GM23248 (cell line): ENCODE measurements at places on chromosomes 1 and 21.

DNA sequence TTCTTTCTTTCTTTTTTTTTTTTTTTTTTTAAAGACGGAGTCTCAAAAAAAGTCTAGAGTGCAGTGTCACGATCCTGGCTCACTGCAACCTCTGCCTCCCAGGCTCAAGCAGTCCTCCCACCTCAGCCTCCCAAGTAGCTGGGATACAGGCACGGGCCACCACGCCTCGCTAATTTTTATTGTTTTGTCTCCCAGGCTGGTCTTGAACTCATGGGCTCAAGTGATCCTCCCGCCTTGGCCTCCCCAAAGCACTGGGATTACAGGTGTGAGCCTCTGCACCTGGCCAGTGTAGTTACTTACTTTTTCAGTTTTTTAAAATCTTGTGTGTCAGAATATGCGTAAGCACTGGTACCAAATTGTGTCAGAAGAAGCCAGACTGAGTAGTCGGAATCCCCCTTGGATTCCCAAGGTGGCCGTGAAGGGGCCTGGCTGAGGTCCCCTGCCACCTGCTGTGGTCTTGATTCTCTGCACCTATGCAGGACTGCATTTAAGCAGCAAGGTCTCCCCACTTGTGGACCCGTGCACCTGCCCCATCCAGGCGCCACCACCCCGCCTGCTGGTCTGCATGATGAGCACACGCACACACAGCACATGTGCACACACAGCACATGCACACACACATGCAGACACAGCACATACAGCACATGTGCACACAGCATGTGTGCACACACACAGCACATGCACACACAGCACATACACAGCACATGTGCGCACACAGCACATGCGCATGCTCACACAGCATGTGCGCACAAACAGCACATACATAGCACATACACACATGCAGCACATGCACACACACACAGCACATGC, 47.5 kb downstream of the PCNT start:
- H3K36me3 ChIP-seq: peaks cover 7% of the 10 kb centered on the region; the same call in 1 of the 2 replicates
- no peak overlapping the region for H3K27ac ChIP-seq
- H3K4me3 ChIP-seq: no peak overlapping the region
- no peak for DNase-seq
- H3K4me1 ChIP-seq: no peaks in the 10 kb centered on the region

- H3K27me3 ChIP-seq: no peaks in the 10 kb centered on the region; the same call in 1 of the 2 replicates
- no peak for DNase-seq
- no peaks in the 10 kb centered on the region for H3K4me1 ChIP-seq
- H3K27ac ChIP-seq: no peak overlapping the region
Measured at GRCh38 chr1:208644401-208645160, 400.4 kb upstream of the PLXNA2 start.

DNA sequence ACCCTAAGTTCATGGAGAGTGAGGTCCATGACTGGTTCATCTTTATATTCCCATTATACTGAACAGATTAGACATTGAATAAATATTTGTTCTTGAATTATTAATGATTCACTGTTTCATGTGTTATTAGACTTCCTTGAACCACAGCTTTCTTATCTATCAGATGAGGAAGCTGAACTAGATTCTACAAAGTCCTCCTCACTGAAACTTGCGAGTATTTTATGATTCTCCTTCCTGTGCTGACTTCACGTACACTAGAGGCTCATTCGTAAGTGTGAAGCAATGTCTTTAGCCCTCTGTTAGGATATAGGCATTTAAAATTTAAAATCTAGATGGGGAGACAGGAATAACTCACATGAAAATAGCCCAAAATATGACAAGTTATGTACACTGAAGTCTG, 95.6 kb upstream of the IRF2BP2 start:
- peaks cover 13% of the 10 kb centered on the region for H3K4me1 ChIP-seq
- no peaks in the 10 kb centered on the region for H3K27me3 ChIP-seq
- DNase-seq: no peak
- no peaks in the 10 kb centered on the region for H3K36me3 ChIP-seq
- no peak overlapping the region for H3K4me3 ChIP-seq
- no peak overlapping the region for H3K27ac ChIP-seq

DNA sequence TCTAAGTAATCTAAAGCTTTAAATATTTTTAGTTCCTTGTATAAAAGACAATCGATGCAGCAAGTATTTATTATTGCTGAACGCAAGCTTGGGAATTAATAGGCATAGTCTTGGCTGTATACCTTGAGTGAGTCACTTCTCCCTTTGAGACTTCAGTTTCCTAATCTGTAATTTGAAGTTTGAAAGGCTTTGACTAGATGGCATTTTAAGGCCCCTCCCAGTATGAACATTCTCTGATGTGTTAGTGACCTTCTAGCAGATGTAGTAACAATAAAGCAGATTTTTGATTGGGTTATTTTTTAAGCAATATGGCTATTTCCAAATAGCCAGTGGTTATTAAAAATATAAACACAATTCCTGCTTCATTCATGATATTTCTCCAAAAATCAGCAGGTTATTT, 58.2 kb downstream of the DUSP10 start:
- H3K36me3 ChIP-seq: no peaks in the 10 kb centered on the region
- peak; percentile 43 for DNase-seq
- H3K4me3 ChIP-seq: no peak overlapping the region
- H3K4me1 ChIP-seq: peaks cover 6% of the 10 kb centered on the region

GRCh38 chr1:117089996-117090395, 29.9 kb downstream of the TTF2 start:
- peaks cover 23% of the 10 kb centered on the region for H3K4me1 ChIP-seq
- no peak overlapping the region for H3K4me3 ChIP-seq
- no peaks in the 10 kb centered on the region for H3K27me3 ChIP-seq
- H3K36me3 ChIP-seq: no peaks in the 10 kb centered on the region
- DNase-seq: no peak

DNA sequence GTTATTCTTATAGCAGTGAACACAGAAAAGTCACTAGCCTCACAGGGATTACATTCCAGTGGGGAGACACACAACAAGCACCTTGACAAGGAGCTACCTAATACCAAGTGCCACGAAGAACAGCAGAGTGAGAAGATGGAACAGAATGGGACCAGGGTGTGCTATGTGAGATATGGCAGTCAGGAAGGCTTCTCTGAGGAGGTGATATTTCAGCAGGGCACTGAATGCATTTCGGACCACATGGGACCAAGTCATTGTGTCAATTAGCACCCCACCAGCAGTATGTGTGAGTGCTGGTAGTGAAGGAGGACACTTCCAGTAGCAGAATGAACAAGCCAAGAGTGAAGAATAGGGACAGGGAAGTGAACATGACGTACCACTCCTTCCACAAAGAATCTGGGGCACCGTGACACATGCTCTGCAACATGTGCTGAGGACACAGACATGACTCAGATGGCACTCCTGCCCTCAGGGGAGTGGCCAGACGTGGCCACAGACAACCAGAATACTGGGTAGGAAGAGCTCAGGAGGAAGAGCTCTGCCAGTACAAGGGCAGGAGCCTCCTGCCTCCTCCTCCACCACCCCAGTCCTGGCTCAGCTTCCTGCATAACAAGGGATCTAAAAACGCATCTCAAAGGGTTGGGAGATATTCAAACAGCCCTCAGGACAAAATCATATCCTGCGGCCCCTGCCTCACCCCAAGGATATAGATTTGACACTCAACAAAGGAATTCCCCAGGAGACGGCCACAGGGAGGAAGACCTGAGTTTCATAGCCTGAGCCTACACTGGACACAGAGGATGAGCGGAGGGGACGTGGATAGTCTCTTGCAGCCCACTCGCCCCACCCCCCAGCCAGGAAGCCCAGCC, 102.5 kb downstream of the TRABD2B start:
- no peaks in the 10 kb centered on the region for H3K36me3 ChIP-seq
- H3K4me1 ChIP-seq: no peaks in the 10 kb centered on the region
- no peaks in the 10 kb centered on the region for H3K27me3 ChIP-seq
- no peak overlapping the region for H3K4me3 ChIP-seq

DNA sequence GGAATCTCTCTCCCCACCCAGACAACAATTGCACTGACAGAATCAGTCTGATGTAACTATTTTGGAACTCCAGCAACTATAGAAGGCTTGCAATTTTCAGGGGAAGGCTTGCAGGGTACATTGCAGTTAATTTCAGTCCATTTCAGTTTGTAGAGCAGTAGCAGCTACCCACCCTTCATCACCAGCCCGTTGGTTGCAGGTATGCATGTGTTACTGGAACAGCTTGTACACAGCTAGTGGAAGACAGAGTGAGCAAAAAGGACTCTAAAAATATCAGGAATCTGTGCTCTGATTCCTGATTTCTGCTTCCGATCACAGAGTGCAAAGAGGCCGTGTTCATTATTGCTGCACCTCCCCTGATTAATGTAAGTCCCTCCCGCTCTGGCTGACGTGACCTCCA, 449.0 kb downstream of the NPHP4 start:
- H3K36me3 ChIP-seq: no peaks in the 10 kb centered on the region
- H3K4me1 ChIP-seq: no peaks in the 10 kb centered on the region
- no peak overlapping the region for H3K27ac ChIP-seq
- no peak for DNase-seq
- H3K27me3 ChIP-seq: no peaks in the 10 kb centered on the region

GRCh38 chr1:117660271-117660965, 54.6 kb downstream of the TENT5C start:
- no peaks in the 10 kb centered on the region for H3K36me3 ChIP-seq
- DNase-seq: no peak

DNA sequence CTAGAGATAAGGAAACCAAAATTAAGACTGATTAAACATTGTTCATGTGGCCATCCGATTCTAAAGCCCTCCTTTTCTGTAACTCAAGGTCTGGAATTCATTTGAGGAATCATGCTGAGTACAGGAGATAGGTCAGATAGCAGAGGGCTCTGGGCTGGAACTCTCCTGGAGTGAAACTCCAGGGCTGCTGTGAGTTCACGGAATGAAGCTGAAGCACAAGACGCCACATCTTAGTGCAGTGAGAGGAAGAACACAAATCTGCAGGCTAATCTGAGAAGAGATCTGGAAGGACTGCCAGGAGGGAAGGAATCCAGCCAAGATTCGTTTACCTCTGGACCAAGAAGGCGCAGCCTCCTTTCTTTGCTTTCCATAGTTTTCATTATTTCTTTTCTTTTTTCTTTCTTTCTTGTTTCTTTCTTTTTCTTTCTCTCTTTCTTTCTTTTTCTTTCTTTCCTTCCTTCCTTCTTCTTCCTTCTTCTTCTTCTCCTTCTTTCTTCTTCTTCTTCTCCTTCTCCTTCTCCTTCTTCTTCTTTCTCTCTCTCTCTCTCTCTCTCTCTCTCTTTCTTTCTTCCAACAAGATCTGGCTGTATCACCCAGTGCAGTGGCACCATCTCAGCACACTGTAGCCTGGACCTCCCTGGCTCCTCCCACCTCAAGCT, 74.8 kb upstream of the ATP1B1 start:
- H3K36me3 ChIP-seq: no peaks in the 10 kb centered on the region
- no peaks in the 10 kb centered on the region for H3K4me1 ChIP-seq
- DNase-seq: peak; percentile 2
- H3K27ac ChIP-seq: no peak overlapping the region

DNA sequence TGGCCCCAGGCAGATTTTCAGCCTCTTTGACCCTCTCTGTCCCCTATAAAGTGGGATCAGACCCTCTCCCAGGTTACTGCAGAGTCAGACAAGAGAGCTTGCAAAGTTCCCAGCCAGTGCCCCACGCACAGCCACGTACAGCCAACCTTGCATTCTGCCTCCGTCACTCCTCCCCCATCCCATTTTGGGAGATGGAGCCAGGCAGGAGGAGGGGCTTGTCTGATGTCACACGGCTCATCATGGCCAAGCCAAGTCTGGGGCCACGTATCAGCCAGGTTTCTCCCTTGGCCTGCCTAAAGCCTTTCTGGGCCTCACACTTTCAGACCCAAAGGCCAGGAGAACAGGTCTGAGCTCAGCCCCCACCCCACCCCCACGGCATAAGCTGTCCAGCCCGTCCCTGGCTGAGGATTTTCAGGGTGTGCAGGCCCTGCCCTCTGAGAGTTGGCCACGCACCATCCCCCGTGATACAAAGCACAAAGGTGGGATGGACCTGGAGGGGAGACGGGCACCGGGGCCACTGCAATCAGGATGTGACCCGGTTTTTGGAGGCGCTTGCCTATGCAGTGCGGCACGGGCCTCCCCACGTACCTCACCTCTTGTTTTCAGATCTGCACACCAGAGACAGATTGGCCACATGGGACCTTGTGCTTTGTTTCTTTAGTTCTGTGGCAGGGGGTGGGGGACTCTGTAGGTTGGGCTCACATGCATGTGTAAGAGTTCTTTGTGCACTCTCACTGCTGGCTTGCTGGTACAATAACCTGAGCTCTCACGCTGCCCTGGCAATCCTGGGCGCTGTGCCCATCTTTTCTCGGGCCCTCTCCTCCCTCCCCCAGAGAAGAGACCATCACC, 47.6 kb downstream of the TRIM11 start:
- no peak overlapping the region for H3K27ac ChIP-seq
- H3K27me3 ChIP-seq: no peaks in the 10 kb centered on the region
- DNase-seq: no peak
- no peak overlapping the region for H3K4me3 ChIP-seq

- no peak for DNase-seq
- no peak overlapping the region for H3K4me3 ChIP-seq
- no peaks in the 10 kb centered on the region for H3K27me3 ChIP-seq
- peaks cover 28% of the 10 kb centered on the region for H3K4me1 ChIP-seq
Measured at GRCh38 chr1:46612937-46613660, 3.5 kb downstream of the MOB3C start.

DNA sequence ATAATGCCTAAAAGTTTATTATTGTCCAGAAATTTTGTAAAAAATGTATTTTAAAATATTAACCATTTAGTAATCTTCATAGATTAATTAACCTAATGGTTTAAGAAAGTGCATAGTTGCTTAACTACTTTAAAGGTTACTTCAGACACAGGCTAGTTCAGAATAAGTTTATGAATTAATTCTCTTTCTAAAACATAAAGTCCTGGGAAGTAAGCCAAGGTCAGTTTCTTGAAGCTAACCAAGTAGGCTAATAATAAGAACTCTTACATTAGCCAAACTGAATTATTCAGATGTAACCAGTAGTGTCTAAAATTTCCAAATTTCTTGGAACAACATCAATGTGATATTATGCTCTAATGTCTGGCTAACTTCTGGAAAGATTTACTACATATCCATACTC, 790.4 kb downstream of the NCAM2 start:
- no peaks in the 10 kb centered on the region for H3K36me3 ChIP-seq
- H3K4me3 ChIP-seq: no peak overlapping the region
- no peaks in the 10 kb centered on the region for H3K4me1 ChIP-seq
- H3K27ac ChIP-seq: no peak overlapping the region
- H3K27me3 ChIP-seq: no peaks in the 10 kb centered on the region

DNA sequence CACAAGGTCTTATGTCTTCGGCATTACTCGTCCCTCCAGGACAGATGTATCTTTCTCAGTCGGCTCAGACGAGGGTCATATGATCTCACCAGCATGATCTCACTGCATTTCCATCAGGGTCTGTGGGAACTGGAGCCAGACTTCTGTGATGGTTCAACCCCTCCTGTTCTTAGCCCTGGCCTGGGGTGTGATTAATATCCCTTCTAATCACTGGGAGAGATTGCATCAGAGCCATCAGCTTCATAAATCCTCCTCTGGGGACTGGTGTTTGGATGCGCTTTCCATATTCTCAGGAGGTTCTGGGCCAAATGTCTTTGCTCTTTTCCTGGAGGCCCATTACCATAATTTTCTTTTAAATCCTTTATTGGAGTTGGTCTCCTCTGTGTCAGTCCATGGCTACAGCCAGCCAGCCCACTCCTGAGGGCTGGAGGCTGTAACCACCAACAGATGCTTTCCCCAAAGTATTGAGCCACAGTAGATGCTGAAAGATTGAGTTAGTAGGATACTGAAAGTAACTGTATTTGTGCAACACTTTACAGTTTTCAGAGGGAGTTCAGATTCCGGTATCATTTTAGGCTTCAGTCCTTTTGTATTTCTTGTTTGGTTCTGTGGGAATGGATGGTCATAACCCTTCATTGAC, 20.0 kb downstream of the CACNA1E start:
- H3K4me1 ChIP-seq: peaks cover 10% of the 10 kb centered on the region
- no peaks in the 10 kb centered on the region for H3K27me3 ChIP-seq
- H3K27ac ChIP-seq: no peak overlapping the region
